ENCODE measurements at places on chromosomes 11 and 22.
A peak's percentile ranks its signal among the peaks of the same experiment; 100 is the strongest.

- DNase-seq: no peak
Measured at GRCh38 chr11:121889931-121890330, 226.1 kb downstream of the BLID start.

DNA sequence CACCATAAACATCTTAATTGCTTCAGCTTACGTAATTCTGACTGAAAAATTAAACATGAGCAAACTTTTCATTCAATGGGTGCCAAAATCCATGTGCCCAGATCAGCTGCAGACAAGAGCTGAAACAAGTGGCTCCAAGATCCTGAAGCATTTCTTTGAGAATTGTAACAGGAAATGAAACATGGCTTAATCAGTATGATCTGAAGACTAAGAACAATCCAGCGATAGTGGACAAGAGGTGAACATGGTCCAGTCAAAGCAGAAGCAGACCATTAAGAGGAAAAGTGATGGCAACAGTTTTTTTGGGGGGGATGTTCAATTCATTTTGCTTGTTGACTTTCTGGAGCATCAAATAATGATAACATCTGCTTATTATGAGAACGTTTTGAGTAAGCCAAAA lies 1964.5 kb upstream of the RAG2 start:
- no peak for DNase-seq

DNA sequence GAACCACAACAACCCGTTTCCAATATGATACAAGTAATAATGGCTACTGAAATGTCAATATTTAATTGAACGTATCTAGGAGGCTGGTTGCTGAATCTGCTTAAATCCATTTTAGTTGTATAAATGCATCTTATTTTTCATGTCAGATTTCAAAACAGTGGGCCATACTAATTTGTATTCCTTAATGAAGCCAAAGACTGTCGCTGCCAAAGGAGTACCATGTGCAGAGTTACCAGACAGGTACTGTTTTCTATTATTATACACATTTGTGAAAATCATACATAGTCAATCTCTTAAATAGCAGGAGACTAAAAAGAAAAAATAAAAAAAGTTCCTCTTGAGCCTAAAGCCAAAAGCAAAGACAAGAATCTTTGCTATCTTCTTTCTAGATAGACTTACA lies 632.3 kb downstream of the LRRC4C start:
- DNase-seq: no peak

- no peak for DNase-seq
Measured at GRCh38 chr11:124479561-124479960, 34.1 kb upstream of the OR8B8 start.

- DNase-seq: no peak
Measured at GRCh38 chr11:70314730-70315129, 44.2 kb downstream of the PPFIA1 start.

GRCh38 chr22:30861131-30861530 lies 107.4 kb downstream of the MORC2 start:
- no peak for DNase-seq

DNA sequence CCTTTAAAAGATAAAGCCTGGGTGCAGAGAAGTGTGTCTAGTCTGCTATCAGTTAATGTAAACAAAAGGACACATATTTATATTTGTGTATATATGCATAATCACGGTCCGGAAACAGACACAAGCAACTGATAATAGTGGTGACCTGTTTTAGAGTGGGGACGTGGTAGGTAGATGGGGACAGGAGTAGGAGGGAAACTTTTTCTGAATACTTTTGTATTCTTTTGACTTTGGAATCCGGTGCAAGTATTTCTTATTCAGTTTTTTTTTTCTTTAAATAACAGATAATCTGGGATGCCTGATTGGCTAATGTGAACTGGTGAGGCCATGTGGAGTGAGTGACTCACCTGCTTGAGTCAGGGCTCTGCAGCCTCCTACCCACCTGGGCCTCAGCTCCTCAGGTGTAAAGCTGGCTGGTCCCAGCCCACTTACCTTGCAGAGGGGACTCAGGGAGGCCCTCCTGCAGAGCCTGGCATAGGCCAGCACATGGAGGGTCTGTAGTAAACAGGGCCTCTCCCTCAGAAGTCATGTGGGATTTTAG lies 15.3 kb downstream of the MICAL2 start:
- no peak for DNase-seq

- DNase-seq: no peak
Measured at GRCh38 chr11:129285402-129285786, 90.3 kb upstream of the BARX2 start.

- no peak for DNase-seq
Measured at GRCh38 chr11:83601201-83601913, 315.2 kb upstream of the CCDC90B start.

DNA sequence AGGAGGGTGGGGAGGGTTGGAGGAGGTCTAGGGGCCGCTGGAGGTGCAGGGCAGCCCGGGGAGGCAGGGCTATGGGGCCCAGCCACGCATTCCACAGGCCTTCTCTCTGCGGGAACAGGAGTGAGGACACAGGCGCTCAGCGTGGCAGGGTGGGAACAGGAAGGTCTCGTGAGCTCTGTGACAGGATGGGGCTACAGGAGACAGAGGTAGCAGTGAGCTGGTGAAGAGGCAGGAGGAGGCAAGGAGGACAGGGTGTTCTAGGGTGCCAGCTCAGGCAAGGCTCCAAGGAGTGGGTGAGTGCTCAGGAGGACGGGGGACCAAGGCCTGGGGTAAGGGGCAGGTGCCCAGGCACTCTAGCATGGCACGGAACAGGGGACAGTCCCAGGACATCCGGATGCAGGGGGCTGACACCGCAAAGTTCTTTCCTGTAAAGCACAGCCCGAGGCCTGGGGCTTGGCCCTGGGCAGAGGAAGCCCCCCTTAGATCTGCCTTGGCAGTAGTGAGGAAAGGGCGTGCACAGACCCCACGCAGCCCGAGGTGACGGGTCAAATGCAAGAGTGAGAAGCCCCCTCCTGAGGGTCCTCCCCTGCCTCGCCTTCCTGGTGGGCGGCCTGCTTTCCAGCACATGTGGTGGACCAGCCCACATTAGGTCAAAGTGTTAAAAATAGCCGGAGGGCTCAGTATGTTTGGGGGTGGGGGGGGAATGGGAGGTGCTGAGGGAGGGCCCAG lies 4.7 kb upstream of the NEAT1 start:
- DNase-seq: peak; percentile 31

GRCh38 chr11:17991783-17992433 lies 20.9 kb downstream of the SERGEF start:
- peak; percentile 38 for DNase-seq

DNA sequence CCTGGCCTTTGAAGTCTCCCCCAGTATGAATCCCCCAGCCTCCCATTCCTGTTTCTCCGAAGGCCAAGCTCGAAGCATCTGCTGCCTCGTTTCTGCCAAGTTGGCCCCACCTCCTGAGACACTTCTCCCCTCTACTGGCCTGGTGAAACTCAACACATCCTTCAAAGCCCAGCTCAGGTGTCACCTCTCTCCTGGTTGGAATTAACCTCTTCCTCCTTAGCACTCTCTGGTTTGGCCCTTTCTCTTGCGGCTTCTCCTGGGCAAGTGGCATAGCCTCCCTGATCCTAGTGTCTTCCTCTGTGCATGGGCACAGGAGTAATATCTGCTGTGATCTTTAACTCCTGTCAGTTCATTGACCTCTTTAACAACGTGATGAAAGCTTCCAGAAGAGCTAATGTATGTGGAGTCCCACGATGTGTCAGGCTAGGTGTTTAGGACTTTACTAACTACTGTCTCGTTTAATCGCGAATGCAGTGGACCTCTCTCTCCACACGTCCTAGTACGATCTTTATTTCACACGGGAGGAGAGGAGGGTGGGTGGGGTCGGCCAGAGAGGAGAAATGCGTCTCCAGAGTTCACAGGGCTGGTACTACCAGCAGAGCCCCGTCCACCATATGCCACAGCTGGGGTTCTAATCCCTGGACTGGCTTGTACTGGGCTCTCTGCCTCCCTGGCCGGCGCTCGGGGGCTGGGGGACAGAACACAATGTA lies 826 bp upstream of the PTPRJ start:
- DNase-seq: no peak

GRCh38 chr22:49091917-49092545 lies 735.6 kb downstream of the BRD1 start:
- DNase-seq: no peak

- DNase-seq: peak; percentile 36
Measured at GRCh38 chr22:26648011-26648497, 9.3 kb upstream of the MIAT start.

GRCh38 chr11:17699147-17700114 lies 19.9 kb upstream of the MYOD1 start:
- no peak for DNase-seq

GRCh38 chr11:87036756-87037449 lies 831 bp upstream of the TMEM135 start:
- DNase-seq: no peak

GRCh38 chr11:76564364-76564763 lies 106.2 kb downstream of the LRRC32 start:
- DNase-seq: no peak

- DNase-seq: no peak
Measured at GRCh38 chr22:49201046-49201970, 626.4 kb downstream of the BRD1 start.

DNA sequence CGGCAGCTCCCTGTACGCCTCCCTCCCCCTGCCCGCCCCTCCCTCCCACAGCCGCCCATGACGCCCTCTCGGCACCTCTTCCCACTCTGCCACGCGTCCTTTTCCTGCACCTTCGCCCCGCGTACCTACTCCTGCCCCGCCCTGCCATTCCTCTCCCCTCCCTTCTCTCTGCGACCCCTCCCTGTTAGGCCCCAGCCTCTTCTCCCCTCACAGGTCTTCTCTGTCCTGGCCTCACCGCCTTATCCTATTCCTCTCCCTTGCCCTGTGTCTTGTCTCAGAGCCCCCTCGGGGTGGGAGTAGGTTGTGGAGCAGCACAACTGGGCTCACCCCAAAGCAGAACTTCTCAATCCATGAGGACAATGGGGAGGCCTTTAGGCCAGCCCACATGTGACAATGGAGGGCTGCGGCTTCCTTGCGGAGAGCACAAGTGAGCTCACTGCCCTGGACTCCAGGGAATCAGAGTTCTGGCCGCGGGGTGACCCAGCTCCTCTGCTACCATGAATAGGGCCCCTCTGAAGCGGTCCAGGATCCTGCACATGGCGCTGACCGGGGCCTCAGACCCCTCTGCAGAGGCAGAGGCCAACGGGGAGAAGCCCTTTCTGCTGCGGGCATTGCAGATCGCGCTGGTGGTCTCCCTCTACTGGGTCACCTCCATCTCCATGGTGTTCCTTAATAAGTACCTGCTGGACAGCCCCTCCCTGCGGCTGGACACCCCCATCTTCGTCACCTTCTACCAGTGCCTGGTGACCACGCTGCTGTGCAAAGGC lies 539 bp downstream of the SLC35C1 start:
- no peak for DNase-seq

- no peak for DNase-seq
Measured at GRCh38 chr11:57764566-57764965, 3.0 kb downstream of the CTNND1 start.

- DNase-seq: no peak
Measured at GRCh38 chr22:44409211-44409973, 88.6 kb downstream of the RTL6 start.

- no peak for DNase-seq
Measured at GRCh38 chr11:17406818-17407149, 18.3 kb upstream of the KCNJ11 start.

- DNase-seq: no peak
Measured at GRCh38 chr11:72719144-72719543, 33.1 kb downstream of the ARAP1 start.

GRCh38 chr11:112210890-112211289 lies 15.3 kb upstream of the PTS start:
- no peak for DNase-seq

DNA sequence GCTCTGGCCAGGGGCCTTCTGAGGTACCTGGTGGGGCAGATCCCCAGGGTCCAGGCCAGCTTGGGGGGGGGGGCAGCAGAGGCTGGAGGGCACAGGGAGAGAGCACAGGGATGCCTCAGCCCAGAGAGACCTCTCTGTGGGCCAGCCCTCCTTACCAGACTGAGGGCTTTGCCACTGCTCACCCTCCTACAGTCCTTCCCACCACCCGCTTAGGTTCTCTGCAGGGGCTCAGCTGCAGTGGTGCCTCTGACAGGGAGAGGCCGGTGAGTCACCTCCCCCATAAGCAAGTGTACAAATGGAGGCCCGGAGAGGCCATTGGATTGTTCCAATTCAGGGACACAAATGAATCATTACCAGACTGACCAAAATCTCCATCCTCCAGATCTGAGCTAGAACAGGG lies 68.1 kb upstream of the LMO1 start:
- no peak for DNase-seq

DNA sequence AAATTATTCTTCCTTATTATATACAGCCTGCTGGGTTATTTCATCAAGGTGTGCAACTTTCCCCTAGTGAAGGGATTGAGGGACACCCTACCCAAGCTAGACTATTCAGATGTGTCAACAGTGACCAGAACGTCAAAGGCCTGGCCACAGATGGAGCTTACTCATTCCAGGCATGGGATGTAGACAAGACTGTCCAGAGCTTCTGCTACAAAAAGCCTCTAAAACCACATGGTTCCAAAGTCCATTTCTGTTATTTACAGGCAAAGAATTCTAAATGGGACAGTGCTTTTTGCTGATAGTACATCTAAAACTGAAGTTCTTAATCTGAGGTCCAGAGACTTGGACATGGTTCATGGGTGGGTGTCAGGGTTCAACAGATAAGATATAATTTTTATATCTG lies 9.7 kb upstream of the SMCO4 start:
- DNase-seq: no peak

DNA sequence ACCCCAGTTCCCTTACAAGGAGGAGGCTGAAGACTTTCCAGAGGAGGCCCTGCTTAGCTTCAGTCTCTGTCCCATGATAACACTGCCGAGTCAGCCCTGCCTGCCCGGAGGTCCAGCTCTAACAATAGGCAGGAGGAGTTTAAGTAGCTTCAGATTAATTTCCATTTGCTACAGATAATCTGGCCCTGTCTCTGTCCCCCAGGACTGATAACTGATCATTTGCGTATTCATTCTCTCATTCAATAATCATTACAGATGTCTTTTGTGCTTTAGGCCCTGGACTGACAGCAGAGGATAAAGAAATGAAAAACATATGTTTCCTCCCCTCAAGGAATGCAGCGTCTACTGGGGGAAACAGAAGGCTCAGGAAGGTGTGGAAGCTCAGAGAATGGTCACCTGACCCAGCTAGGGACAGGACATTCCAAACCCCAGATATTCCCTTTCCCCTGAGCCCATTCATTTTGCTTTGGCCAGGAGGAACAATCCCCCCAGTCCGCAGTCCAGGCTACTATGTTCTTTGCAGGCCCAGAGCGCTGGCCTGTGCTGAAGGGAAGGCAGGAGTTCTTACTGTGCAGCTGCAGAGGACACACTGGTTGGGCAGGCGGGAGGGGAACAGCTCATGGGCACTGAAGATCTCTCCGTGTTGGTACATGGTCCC lies 20.8 kb downstream of the CHRDL2 start:
- DNase-seq: no peak

GRCh38 chr11:18844753-18845367 lies 53.3 kb upstream of the PTPN5 start:
- no peak for DNase-seq
